ENCODE measurements at places on chromosomes 4 and X.

- DNase-seq = no peak
These were observed 16.6 kb downstream of the LRPAP1 start for GRCh38 chr4:3515646-3516045.

- DNase-seq = no peak
These were observed 590.9 kb upstream of the GNPDA2 start for GRCh38 chr4:45317276-45317675.

DNA sequence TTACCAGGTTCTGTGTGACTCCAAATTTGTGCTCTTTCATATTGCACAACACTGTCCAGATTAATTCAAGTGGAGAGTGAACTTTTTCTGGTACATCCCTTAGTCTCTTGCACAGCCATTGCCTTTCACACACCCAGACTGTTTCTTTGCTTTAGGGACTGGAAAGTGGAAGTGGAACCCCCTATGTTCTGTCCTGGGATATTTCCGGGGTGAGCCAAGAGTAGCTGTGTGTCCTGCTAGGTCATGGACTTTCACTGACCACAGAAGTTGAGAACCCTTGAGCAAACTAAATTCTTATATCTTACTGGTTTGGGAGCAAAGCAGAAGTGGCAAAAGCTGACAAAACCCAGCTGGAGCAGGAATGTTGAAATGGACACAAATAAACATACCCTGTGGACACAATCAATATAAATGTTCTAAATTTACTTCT, 10.3 kb upstream of the VSIG4 start:
- DNase-seq = no peak

DNA sequence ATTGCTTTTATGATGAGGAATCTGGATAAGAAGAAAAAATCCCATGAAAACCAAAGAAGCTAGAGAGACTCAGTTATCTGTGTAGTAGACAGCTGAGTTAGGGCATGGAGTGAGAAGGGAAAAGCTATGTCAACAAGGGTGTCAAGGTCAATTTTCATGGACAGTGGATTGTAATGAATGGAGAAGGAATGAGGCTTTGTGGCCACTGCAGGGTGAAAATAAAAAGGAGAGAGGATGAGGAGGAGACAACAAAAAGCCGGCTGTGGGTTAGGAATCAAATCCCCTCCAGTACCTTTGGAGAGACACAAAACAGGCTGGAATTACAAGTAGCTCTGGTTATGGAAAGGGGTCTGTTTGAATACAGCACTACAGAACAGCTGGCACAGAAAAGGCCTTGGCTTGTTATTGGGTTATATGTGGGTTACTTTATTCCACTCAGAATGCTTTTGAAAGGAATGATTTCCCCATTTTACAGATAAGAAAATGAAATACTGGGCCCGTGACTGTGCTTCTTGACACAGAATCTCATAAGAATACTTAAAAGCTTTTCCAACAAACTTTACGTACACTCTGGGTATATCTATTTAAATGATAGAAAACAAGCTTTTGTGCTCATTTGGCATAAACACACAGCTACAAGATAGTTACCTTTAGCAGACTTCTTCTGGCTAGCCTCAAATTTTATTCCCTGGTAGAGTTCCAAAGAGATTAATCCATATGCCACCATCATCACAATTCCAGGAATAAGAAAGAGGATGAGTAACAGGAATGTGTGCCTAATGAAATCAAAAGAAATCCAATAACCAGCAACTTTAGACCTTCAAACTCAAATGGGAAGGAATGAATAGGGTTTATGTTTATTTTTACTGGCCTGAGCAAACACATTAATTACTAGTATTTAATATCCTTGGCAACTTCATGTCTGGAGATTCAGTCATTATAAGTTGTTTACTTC, 7.5 kb downstream of the CCKAR start:
- DNase-seq = no peak

Data from T-cell (primary cell).